ENCODE measurements at places on chromosomes 7 and 10.

DNA sequence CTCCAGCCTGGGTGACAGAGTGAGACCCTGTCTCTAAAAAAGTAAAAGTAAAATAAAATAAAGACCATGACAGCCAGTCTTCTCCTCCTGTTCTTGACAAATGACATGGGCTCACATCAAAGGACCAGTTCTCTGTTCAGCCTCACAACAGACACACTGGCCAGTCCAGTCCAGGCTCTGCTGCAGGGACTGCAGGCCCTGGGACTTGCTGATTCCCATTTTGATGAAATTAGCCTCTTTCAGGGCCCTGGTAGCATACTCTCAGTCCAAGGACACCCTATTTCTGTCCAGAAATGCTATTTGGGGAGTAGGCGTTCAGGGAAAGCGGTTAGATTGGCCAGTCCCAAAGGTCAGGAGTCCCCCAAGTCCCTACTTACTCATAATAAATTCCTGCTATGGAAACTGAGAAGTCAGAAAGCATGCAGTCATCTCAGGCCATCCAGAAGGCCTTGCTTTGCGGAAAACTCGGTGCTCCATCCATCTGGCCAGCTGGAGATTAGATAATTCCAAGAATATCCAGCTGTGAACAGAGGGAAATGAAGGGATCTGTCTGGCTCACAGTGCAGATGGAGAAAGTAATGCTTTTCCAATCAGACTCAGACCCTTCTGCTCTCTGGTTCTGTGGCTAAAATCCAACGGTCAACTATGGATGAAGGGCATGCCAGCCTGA lies 74.4 kb downstream of the RAB11FIP2 start:
- no peak for DNase-seq

DNA sequence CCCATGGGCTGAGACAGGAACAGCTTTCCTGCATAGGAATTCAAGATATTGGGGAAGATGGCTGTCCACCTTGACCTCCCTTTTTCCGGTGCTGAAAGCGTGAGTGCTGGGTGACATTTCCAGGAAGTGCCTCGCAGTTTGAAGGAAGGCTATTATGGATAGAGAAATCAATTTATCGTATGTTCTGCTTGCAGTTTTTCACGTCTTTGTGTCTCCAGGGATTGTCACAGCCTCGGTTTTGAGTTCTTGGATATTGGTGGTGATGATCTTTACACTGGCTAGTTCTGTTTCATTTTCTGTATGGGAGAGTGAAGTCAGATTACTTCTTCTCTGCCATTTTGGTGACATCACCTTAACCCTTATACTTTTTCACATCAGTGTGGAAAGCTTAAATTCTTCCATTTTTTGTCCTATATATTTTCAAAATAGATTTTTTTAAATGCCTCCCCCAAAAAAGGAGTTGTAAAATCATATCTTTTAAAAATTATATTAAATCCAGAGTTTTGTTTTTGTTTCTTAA lies 102.5 kb upstream of the APBB1IP start:
- DNase-seq, result no peak

DNA sequence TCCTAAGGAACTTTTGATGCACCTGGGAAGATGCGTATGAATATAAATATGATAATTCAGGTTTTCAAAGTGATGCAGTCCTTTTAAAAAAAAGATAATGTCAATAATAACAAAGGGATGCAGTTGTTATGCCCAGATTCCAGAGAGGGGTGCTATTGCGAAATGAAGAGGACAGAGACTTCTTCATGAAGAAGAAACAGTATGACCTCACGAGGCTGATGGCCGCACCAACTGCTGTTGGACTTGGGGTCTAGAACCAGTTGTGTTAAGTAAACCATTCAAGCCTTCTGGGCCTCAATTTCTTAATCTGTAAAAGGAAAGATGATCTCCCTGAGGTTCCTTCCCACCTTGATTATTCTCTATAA lies 55.1 kb downstream of the LYZL2 start:
- DNase-seq, result no peak

DNA sequence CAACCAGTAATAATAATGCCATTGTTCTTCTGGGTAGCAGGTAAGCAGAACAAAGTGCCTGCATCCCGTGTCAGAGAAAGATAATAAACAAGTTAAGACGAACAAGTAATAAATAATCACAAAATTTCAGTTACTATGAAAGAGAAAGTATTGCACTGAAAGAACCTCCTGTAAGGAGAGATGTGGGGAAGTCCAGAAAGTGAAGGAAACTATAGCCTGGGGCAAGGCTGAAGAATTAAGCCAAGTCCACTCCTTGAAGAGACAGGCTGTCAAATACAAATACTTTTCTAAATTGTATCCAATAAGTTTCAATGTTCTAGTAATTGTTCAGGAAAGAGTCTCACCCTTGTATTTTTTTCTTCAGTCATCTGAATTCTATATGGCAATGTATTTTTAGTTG lies 611.4 kb downstream of the MAGI2 start:
- DNase-seq, result no peak

GRCh38 chr7:132641238-132641637 lies 65.0 kb upstream of the PLXNA4 start:
- no peak for DNase-seq

GRCh38 chr10:6840766-6841165 lies 260.7 kb upstream of the PRKCQ start:
- DNase-seq, result no peak

- no peak for DNase-seq
Observed at GRCh38 chr7:8629504-8629903, 196.1 kb downstream of the NXPH1 start.

Measured in neural crest cell (in vitro differentiated cells).